ENCODE measurements at places on chromosomes 5 and 9.

DNA sequence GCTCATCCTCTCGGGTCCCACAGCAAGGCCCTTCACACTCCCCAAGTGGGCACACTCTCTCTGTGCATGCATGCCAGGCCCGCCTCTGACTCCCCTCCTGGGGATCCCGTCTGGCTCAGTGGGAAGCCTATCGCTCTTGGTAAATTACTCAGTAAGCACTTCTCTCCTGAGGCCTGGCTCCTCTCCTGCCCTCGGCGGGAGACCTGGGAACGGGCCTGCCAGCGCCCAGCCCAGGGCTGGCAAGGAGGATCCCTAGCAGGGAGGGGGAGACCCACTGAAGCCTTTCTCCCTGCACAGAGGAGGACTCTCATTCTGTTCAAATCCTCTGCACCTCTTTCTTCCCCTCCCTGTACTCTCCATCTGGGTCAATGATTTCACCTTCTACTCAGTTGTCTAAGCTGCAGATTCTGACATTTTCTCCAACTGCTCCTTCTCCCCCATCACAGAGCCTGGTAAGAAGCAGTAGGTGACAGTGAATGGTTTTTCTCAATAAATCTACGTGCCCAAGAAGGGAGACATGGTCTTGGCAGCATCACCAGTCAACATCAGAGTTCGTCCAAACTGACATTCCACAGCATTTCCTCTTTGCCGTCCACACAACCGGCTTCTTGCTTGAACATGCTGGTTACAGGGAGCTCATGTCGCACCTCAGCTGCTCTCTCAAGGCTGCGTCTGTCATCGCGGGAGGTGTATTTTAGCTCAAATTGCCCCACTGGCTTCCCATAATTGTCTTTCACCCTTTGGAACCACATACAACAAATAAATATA lies 81.9 kb downstream of the GPR21 start:
- DNase-seq: no peak

GRCh38 chr5:3913279-3913678 lies 317.6 kb downstream of the IRX1 start:
- no peak for DNase-seq

DNA sequence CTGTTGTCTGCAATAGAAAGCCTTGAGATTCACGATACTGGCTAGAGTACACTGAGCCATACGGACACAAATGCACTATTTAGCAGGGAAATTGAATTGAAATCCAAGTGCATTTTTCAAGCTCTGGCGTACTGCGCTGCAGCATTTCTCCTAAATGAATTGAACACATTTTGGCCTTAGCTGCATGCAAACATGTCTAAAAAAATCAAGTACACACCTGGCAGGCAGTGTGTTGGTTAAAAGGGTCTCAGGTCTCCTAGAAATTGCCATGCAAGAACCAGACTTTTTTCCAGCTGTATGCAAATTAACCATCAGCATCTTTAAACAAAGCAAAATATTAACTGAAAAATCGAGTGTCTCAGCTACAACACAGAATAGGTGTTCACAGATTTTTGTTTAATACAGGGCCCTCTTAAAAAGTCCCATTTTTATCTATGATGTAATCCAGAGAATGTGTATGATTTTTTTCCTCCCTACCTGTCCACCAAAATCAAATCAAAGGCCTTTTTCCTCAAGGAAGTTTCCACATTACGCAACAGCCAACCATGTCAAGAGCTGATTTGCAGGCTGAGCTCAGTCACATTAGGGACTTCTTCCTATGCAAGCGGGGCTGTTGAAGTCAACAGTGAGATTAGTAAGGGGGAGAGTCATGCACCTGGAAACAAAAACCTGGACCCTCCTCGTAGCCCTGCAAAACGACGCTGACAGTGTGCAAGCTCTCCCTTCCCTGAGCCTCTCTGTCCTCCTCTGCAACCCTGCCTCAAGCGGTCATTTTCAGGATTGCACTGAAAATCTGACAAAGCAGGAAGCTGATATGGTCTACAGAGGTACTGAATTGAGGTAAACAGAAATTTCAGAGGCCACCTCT lies 14.1 kb upstream of the SFXN1 start:
- peak; percentile 70 for DNase-seq

DNA sequence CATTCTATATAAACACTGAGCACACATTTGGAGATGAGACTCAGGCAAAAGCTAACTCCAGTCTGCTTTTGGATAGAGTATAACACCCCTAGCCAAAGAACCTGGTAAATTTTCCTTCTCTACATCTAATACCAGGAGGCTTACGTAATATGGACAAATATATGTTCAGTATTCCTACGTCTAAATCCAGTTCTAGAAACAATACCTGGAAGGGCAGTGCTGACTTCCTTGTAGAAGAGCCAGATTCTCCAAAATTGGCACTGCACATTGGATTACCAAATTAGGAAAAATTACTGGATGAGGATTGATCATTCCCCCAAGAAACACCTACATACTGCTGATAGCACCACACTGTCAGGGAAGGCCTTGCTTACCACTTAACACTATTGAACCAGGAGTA lies 247.4 kb downstream of the SAXO1 start:
- DNase-seq: no peak

- DNase-seq: no peak
Observed at GRCh38 chr9:77808751-77809081, 160.6 kb upstream of the GNA14 start.

GRCh38 chr5:51961154-51961562 lies 577.9 kb downstream of the ISL1 start:
- peak; percentile 78 for DNase-seq

GRCh38 chr9:123318961-123319421 lies 37.0 kb upstream of the CRB2 start:
- no peak for DNase-seq

DNA sequence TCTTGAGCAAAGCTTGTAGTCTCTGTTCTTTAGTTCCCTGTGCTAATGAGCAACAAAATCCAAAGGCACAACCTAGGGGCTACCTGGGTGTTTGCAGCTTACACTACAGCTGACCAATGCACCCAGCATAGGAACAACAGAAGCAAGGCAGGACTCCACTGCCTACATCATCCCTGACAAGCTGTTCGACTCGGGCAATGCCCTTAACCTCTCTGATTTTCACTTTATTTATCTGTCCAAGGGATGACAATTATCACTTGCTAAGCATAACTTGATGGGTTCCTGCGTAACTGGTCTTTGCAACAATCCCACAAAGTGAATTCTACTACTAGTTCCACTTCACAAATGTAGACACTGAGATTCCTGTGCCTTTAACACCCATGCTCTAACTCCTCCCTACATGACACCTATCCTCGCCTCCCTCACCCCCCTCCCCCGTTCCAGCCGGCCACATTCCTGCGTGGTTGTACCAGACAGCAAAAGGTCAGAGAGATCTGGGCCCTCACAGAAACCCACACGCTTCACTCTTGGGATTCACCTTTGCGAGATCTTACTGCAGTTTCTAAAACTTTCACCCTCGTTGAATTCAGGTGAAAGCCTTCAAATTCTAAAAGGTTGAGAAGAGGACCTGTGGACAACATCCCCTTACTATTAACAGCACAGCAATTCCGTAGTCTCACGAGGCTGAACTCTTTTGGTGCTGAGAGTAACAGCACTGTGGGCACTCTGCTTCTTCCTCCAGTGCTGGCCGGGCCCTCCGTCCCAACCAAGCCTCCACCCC lies 995 bp downstream of the IPPK start:
- DNase-seq: no peak

DNA sequence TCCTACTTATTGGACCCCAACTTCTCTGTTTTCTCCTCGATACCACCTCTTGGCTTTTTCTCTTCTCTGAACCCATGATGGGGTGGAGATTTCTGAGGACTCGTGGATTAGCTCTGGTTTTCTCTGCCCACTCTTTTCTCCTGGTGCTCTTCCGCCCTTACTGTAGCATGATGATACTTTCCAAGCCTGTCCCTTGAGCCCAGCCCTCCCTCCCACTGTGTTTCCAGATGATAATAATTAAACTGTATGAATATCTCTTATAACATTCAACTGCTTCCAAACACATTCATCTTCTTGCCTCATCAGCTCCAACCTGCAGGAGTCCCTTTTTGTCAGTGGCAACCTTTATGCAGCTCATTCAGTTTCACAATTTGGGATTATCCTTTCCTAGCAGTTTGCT lies 494.2 kb upstream of the KLF4 start:
- DNase-seq: no peak

- DNase-seq: no peak
Observed at GRCh38 chr5:33480876-33481275, 40.1 kb downstream of the TARS1 start.

DNA sequence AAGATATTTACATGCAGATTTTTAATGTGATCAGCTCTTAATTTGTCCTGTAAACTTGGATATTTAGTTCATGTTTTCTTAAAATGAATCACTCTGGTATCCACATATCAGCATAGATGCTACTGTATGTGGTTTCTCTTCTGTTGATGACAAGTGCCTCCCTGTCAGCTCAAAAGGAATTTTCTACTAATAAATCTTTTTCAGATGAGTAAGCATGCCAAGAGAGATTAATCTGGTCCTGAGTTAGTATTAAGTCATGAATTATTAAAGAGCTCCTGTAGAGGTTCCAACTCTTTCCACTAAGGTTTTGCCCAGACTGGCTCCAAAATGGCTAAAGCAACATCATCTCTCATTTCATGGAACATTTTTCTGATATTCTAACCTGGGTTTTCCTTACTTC lies 129.2 kb downstream of the GOLPH3 start:
- DNase-seq: no peak

- no peak for DNase-seq
Observed at GRCh38 chr9:89743573-89744254, 138.9 kb downstream of the GADD45G start.

GRCh38 chr5:132256783-132257130 lies 739 bp upstream of the PDLIM4 start:
- no peak for DNase-seq

DNA sequence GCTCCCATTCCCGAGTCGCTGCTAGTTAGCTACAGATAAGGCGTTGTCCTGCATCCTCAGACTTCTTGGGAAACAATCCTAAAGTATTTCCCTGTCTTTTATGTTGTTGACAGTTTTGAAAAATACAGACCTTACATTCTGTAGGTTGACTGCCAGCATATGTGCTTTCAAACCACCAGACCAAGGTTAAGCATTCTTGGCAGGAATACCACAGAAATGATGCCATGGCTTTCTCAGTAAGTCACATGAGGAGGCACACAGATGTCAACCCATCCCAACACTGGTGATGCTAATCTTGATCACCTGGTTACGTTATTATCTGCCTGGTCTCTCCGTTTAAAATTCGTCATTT lies 871 bp downstream of the GLE1 start:
- DNase-seq: no peak

- no peak for DNase-seq
Observed at GRCh38 chr5:169412831-169413230, 111.9 kb upstream of the SLIT3 start.

DNA sequence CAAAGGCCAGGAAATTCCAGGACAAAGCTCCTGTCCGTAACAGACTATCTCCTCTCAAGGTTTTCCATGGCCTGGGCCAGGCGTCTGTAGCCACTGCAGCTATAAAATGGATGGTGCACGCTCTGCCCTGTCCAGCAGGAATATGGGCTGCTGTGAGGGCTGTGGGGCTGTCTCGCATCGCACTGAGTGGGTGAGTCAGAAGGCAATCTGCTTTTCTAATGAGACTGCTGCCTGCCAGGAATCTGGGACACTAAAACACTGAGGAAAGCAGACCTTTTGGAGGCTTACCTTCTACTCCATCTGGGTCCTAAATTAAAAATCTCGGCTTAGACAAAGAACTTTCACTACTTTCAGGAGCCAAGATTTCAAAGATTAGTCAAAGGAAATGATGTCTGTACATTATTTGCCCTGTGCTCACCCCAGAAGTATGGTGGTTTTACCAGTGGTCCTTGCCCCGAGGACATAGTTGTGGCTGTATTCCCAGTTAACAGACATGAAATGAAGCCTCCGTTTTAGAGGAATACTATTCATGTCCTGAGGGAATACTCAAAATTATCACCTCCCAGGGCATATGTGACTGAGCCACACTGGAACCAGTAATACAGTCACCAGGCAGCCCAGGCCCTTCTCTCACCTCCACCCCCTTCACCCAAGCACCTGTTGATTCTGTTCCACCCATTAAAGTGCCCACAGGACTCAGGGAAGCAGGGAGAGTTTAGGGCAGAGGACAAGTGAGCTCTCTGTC lies 56.4 kb downstream of the PFDN1 start:
- DNase-seq: no peak

DNA sequence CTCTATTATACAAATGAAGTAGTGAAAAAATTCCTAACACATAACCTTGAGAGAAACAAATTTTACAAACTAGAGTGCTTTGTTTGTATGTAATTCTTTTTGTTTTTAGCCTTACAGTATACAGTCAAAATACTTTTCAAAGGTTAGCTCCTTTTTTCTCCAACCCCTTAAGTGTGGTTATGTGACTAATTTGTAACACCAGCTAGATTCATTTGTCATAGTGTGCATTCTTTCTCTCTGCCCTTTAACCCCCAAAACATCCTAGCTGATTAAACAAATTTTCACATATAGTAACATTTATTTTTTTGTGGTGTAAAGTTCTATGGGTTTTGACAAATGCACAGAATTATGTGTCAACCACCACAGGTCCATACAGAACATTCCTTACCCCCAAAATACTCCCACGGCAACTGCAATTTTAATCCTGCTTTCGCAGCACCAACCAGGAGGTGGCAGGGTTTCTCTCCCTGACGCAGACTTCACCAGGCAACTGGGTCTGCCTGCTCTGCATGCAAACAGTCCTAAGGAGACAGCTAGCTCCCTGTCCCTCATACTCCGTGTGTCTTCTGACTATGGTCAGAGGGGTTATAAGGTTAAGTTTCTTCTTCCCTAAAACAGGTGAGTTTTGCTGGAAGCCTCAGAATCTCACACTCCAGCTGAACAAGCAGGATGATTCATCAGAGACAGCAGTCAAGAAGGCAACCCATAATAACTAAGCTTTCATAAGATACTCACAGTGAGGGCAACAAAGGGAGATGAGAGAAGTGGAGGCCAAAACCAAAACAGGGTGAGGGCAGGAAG lies 44.5 kb upstream of the NR5A1 start:
- DNase-seq: peak; percentile 4

GRCh38 chr9:86128235-86128822 lies 29.0 kb upstream of the GOLM1 start:
- DNase-seq: no peak

DNA sequence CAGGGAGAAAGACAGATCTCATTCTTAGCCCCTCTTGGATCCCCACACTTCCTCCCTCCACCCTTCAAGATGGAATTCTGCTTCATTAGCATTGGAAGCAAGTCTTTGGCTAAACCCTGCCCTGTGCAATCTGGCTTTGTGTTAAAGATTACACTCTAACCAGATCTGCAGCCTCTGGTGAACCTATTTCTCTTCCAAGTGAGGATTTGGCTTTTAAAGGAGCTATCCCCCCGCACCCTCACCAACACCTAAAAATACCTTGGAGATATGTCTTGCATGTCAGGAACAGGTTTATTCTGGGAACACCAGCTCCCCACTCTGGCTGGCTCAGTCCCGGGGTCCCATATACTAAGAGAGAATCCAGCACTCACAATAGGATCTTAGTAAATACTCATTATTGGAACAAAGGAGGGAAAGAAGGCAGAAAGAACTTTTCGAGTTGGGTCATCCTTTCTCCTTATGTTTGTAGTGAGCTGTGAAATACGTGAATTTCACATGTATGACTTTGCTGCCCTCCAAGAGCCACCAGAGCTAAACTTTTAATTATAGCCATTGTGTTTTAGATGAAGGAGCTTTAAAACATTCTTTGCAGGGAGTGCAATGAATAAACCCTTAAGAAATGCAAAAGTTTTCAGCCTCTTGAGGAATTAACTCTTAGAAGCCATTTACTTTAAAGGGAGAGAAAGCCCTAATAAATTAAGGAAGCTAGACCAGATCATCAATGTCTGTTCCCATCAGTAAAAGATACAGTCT lies 53.7 kb upstream of the HRH2 start:
- DNase-seq: no peak

All from NCI-H146 (cell line).